ENCODE measurements at places on chromosomes 4 and X.

DNA sequence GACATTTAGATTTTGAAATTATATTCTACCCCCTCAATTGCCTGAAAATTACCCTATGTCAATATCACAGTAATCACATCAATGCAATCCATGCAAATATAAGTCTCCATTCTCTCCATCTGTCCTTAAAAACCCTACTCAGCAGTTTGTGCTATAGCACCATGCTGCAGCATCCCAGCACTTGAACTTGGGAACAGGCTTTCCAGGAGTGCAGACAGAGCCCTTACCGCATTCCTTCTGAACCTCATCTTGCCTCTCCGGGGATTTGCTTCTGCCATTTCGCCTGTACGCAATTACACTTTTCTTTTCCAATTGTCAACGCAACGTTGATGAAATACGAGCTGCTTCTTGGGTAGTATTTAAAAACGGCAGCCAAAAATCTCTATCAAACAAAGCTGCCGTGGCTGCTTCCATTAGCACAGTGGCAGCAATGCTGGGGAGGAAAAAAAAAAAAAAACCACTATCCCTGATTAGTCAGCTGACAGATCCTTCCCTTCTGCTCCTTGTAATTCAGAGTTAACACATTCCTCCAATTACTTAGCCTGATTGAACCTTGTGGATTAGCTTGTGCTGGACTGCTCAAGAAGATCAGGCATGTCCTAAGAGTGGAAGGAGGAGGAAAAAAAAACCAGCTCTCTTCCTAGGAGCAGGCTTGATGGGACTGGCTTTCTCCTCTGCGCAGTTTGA is 65.6 kb downstream of the MCF2 start:
- DNase-seq, result no peak

GRCh38 chr4:8919651-8920288 is 48.1 kb upstream of the HMX1 start:
- DNase-seq, result no peak

DNA sequence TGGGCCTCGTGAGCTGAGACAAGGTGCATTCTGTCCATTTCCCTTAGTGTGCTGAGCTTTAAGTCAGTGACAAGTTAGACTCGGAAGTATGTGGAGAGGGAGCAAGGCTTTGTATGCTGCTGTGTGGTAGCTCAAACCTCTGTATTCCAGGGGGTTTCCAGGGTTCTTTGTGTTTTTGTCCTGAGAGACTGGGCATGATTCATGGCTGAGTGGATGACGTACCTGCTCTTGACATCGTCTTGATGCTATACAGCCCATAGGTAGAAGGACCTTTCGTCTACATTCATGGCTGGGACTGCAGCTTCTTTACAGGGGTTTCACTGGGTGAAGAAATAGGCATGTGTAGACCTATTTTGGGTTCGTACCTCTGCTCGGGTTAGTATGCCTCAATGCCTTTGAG is 162.7 kb upstream of the WDR1 start:
- DNase-seq, result no peak

- no peak for DNase-seq
These were observed 5.0 kb downstream of the MSX1 start for GRCh38 chr4:4864443-4864939.

DNA sequence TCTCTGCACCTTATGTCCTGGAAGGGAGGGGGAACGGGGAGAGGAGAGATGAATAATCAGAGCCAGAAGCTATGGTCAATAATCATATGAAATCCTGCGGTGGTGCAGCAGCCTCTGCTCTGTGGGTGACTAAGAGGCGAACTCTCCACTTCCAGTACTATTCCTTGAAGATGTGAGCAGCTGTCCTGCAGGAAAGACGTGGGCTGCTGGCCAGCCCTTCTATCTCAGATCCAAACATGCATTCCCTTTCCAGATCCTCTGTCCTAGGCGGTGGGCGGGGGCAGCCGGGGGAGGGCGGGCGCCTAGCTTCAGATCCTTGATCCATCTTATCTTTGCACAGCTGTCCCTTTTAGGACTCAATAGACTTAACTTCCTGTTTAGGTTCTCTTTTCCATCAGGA is 34.5 kb downstream of the SPINK2 start:
- peak; percentile 70 for DNase-seq

DNA sequence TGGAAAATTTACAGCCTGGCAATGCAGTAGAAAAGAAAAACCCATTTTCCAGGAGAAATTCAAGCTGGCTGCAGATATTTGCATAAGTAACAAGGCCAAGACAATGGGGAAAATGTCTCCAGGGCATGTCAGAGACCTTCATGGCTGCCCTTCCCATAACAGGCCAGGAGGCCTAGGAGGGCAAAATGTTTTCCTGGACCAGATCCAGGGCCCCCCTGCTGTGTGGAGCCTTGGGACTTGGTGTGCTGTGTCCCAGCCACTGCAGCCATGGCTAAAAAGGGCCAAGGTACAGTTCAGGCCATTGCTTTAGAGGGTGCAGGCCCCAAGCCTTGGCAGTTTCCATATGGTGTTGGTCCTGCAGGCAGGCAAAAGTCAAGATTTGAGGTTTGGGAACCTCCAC is 29.8 kb downstream of the SOX3 start:
- DNase-seq, result no peak

DNA sequence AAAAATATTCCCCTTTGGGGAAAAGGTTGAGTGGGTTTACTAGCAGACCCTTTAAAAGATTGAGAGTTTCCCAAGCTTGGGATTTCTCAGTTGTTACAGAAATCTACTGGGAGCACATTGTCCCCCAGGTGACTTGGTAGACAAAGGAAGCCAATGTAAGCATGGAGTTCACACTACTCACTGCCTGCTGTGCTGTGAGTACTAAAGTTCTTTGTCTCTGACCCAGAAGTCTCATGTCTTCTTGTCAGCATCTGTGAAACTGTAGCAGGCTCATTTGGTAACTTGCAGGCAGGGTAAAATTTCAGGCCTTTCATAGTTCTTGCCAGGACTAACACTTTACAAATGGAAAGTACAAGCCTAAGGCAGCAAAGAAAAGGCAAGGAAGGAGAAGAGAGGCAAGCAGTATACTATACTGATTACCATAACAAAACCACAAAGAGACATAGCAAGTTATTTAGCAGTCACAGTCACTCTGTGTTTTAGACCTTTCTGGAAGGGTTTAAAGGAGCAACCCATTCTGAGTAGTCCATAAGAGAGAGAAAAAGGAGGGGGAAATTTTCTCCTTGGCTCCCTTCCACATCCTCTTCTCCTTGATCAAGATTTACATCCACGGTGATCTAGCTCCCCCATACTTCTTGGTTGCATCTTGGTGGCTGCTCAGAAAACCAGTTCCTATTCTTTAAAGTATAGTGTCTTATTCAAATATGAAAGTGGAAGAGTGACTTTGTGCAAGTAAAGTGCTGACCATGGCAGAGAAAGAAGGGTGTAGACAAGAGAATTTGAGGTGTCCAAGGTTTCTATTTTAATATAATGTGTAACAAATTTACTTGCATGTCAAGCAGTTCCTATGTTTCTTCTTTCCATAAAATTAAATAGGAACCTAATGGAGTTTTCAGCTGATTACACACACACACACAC is 160.0 kb upstream of the PDE5A start:
- no peak for DNase-seq

- DNase-seq, result no peak
These were observed 29.7 kb upstream of the IL9R start for GRCh38 chrX:155967653-155968325.

DNA sequence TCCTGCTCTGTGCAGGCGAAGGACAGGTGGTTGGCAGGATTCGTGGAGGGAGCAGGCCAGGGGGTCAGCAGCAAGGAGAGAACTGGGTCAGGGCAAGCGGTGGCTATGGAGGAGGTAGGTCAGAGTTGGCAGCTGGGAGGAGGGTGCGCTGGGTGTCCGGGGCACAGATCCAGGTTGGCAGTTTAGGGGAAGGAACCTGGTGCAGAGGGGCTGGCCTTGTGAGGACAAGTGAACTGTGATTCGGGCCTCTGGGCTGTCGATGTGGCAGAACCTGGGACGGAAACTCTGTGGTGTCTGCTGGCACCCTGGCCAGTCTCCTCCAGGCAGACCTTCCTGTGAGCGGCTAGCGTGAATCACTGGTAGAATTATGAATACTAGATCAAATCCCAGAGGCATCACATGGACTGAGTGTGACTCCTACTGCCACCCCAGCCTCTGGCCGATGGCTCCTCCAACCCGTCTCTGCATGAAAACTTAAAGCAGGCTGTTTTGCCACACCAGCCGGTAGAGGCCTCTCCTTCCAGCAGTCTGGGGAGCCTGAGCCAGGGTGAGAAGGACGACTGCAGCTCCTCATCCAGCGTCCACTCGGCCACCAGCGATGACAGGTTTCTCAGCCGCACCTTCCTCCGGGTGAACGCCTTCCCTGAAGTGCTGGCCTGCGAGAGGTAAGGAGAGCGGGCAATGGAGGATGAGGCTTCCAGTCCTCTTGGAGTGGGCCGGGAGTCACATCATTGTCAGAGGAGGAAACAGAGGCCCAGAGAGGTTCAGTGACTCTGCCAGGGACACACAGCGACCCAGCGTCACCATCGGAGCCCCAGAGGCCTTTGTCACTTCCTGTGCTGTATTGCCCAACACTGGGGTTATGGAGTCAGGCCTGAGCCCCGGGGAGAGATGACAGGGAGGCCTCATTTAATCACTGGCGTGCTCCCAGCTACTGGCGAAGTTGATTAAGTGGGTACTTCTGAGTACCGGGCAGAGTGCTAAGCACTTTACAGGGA is 20.3 kb downstream of the EVC start:
- no peak for DNase-seq

DNA sequence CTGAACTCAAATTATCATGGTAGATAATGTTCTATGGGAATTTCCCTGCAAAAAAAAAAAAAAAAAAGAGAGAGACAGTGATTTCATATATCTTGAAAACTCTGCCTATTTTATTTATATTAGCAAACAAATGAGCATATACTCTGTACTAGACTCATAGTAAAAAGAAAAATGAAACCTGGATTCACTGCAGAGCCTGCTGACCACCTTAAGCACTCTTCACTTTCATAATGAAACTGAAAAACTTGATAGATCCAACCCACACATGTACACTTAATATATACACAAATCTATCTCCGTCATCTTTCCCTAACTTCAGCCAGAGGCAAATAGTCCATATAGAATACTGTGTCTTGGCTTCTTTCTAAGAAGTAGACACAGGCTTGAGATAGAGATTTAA is 226.1 kb upstream of the KCNIP4 start:
- DNase-seq, result no peak

- no peak for DNase-seq
These were observed 173.1 kb upstream of the PITX2 start for GRCh38 chr4:110795971-110796370.

DNA sequence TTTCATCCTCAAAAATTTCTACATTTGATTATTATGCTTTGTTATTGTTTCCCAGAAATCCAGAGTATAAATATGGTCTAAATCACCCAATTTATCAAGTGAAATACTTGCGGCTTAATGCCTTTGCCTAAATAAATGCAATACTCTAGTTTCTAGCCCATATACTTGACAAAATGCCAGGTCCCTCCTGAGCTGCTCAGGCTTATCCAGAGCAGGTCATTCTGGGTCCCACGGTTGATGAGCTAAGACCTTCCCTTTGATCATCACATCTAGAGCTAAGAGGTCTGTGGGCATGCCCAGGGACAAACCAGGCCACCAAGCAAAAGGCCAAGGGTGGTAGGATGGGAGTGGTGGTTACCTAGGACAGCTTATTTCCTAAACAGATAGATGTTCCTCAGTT is 180.1 kb downstream of the SMIM20 start:
- no peak for DNase-seq

DNA sequence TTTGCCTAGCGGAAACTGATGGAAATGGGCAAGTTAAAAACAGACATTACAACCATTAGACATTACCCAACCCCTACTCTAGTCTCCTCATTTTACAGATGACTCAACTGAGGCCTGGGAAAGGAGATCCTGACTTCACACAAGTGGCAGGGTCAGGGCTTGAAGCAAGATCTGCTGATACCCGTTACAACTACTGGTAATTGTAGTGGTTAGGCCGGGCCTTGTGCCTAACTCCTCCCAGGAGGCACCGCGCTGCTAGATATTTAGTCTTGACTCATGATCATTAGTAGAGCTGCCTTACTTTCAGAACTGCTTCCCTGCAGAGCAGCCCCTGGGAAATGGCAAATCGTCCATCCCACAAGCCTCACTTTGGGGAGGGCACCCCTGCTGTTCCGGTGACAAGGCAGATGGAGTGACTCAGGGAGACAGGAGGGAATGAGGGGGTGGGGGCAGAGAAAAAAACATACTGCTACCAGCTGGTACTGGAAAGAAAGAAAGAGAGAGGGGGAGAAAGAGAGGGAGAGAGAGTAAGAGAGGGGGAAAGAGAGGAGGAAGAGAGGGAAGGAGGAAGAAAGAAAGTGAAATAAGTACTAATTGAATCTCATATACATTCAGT is 12.2 kb downstream of the ARHGEF6 start:
- DNase-seq, result peak; percentile 74

DNA sequence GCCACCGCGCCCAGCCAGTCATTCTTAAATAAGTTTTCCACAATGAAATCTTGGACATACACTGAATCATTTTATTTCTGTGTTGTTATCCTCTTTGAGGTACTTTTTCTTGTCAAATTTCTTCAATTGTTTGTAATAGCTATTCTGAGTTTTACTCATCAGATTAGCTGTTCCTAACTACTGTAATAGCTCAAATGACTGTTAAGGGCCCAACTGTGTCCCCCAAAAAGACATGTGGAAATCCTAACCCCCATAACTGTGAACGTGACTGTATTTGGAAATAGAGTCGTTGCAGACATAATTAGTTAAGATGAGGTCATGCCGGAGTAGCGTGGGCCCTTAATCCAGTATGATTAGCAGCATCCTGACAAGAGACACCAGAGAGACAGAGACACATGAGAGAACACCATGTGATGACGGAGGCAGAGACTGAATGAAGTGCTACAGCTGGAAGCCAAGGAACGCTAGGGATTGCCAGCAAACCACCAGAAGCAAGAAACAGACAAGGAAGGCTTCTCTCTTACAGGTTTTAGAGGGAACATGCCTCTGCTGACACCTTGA is 22.9 kb downstream of the ACOT9 start:
- no peak for DNase-seq

DNA sequence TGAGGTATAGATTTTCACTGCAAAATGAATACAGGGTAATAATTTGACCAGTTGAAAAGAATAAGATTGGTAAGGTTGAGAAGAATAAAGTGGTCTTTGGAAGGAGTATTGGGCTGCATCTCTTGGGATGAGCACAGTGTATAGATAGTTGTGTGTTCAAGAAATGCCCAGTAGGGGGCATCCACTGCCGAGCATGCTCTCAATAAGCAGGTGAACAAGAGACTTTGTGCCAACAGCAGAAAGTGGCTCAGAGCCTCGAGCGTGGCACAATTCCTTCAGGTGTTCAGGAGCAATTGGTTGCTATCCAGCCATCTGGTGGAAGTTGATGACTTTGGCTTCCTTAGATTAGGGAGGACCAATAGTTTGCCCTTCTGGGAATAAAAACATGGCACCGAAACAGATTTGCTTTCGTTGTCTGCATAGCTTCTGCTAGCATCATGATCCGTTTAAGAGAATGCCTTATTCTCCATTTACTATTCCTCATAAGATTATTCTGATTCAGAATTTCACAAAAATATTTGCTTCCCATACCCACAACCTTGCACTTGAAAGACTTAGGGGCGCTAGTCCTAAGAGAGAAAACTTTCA is 258.1 kb upstream of the NEIL3 start:
- no peak for DNase-seq

Data from fibroblast of skin of left quadriceps (primary cell).